SK-N-SH (cell line): ENCODE measurements at places on chromosomes 3 and 15.
A peak's percentile ranks its signal among the peaks of the same experiment; 100 is the strongest.

- no peak for DNase-seq
Measured at GRCh38 chr3:41963823-41964222, 1.9 kb upstream of the ULK4 start.

DNA sequence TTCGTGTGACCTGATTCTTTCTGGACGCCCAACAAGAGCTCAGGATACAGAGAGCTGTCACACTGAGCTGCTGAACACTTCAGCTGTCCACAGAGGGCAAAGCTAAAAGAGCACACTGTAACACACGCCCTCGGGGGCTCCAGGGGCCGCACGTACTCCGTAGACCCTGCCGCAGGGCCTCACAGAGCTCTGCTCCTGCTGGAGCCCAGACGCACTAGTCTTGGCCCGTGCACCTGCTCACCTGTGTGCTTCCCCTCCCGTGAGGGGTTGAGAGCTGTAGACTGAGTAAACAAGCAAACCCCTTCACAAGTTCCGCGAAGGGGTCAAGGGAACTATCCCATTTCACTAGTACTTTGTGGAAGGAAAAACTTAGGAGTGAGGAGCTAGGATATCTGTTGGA is 30.7 kb upstream of the TUSC7 start:
- DNase-seq, result no peak

- DNase-seq, result no peak
Measured at GRCh38 chr3:65342084-65342683, 654.4 kb upstream of the ADAMTS9 start.

GRCh38 chr3:161890147-161890625 is 393.6 kb downstream of the OTOL1 start:
- no peak for DNase-seq

DNA sequence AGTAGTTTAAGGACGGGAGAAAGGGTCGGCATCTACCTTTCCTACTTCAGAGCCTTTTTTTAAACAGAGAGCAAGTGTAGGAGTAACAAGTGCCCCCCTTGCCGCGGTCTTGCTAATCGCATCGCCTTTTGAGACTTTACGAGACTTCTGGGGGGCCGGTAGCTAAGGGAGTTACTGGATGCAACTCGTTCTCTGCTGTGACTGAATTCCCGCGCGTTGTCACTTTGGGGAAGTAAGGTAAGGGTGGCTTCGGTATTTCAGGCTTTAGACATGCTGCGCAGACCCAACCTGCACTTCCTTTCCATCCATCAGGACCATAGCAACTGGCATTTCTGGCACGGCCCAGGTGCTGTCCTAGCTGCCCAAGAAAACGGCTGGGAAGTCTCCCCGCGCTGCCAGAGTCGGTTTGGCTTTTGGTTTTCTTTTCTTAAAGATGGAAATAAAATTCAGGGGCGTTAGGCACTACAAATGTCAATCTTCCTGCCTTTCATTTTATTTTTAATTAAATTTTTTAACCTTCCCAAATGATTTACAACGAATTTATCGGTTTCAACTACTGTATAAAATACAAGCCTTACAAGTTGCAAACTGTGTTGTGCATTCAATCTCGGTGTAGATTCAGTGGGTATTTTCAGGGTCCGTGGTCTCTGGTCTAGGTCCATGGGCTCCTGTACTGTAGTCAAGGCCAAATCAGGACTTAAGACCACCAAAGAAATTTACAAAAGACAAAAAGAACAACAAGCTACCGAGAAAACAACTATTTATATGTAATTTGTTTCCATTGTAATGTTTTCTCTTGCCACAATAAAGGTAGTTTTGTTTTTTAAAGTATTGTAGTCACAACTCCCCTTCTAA is 3.5 kb downstream of the MECOM start:
- peak; percentile 8 for DNase-seq

GRCh38 chr15:62874064-62874463 is 168.5 kb upstream of the TPM1 start:
- DNase-seq, result no peak

GRCh38 chr3:22555753-22556435 is 647.2 kb upstream of the UBE2E2 start:
- no peak for DNase-seq

DNA sequence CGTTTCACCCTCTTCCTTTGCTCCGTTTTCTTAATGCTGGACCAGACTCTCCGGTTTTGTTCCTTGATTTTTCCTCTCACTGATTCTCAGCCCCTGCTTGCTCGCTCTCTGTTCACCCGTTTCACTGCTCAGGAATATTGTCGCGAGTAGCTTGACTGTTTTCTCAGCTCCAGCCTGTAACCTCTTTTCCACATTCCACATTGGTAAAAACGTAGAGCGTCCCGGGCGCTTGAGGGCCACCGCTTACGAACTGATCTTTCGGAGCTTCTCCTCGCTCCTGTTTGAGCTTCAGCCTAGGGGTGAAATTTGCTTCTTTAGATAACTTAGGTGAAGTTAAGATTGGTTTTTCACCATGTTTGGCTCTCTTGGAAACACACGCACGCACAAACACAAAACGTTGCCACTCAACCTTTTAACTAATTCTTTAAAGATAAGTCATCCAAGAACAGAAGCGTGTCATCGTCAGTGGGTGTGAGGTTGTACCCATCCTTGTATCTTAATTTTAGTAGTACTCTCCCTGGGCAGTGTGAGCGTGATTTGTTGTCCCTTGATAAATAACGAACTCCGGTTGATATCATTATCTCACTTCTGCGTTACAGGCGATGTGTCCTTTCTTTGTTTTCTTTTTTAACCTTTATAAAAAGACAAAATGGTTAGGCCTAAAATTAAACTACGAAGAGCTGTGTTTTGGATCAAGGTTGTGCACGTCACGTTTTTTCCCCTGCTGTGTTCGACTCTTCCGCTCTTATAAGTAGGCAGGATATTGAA is 1.0 kb downstream of the PAK2 start:
- peak; percentile 57 for DNase-seq

DNA sequence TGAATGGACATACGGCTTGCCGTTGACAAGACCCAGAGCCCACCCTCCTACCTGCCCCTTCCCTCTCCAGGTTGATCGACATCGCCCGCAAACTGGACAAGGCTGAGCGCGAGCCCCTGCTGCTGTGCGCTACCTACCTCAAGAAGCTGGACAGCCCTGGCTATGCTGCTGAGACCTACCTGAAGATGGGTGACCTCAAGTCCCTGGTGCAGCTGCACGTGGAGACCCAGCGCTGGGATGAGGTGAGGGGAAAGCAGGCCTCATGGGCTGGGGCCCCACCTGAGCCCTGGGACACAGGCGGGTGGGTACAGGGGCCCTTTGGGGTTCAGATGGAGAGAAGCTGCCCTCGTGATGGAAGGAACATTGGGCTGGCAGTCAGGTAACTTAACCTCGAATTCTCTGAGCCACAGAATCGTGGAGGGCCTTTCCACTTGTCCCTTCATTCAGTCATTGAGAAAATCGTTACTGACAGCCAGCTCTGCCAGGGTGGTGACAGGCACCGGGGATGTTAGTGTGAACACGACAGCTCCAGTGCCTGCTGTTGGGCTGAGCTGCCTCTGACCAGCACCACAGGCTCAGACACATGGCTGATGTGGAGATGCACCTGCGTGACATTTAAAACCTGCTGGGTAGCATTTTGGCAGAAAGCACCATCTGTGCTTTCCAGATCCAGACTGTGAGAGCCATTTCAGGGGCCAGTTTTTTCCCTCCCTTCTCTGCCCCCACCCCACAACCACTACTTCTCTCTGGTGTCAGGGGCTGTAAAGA is 25.6 kb upstream of the RHO start:
- no peak for DNase-seq

DNA sequence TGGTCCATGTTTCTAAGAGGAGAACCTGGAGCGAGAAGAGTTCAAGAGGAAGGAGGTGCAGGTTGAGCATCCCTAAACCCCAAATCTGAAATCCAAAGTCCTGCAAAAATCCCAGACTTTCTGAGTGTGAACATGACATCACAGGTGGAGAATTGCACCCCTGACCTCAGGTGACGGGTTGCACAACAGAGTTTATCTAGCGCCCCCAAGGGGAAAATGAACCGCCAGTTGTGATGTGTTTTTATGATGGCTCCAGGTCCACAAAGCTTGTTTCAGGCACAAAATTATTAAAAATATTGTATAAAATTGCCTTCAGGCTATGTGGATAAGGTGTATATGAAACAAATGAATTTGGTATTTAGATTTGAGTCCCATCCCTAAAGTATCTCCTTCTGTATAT is 420.0 kb downstream of the GABRB3 start:
- no peak for DNase-seq

GRCh38 chr3:108117241-108117775 is 26.5 kb upstream of the CD47 start:
- no peak for DNase-seq

GRCh38 chr3:185988816-185989175 is 51.0 kb upstream of the TRA2B start:
- no peak for DNase-seq

DNA sequence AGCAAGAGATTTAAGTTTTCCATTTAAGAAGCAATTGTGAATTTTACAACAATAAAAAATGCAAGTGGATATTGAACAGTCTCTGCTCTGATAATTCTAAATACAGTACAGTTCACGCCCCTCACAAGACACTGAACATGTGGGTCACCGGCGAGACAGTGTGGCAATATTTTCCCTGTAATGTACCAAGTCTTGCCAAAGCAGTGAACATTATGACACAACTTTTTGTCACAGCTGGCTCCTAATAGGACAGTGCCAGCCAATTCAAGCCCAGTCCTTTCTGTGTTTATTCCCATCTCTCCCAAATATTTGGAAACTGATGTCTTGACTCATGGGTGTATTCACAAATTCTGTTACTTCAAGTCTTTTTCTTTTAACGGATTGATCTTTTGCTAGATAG is 62.3 kb downstream of the PPARG start:
- DNase-seq, result no peak

DNA sequence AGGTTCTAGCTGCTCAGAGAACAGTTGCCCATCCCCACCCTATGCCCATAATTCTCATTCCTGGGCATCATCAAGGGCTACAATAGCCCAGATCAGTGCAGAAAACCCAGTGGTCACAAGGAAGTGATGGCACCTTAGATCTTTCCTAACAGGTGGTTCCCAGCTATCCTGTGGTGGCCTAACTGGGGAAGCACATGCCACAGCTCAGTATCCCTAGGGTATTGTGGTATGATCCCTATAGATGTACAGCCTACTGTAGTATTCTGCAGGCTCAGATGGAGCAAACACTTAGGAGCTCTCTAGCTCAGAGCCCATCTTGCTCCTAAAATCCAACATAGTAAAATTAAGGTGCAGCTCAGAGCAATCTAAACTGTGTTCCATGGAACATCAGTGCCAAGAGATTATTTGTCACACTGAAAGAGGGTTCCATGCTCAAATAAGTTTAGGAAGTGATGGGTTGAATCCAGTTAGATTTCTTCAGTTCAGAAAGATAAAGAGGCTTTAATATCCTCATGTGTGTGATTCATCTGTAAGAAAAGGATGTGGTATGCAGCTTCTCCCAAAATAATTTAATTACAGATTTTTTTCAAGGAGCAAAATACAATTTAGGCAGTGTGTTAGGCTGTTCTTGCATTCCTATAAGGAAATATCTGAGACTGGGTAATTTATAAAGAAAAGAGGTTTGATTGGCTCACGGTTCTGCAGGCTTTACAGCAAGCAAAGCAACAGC is 4.4 kb downstream of the A4GNT start:
- no peak for DNase-seq

DNA sequence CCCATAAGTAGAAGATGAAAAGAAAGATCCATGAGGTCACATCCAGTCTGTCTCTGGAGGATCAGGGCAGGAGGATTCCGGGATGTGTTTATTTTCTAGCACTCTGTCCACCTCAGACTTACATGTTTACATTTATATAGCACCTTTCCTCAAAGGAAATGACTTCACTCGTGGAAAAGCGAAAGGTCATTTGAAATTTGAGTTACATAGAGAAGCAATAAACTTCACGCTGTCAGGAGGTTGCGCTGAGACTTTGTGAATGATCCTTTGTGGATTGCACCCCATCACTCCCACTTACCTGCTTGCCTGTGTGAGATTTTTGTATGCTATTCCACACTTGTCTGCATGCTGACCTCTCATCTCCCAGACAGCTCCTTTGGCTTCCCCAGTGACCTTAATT is 540.5 kb downstream of the AGBL1 start:
- no peak for DNase-seq

- no peak for DNase-seq
Measured at GRCh38 chr3:178707311-178708031, 171.2 kb downstream of the KCNMB2 start.

DNA sequence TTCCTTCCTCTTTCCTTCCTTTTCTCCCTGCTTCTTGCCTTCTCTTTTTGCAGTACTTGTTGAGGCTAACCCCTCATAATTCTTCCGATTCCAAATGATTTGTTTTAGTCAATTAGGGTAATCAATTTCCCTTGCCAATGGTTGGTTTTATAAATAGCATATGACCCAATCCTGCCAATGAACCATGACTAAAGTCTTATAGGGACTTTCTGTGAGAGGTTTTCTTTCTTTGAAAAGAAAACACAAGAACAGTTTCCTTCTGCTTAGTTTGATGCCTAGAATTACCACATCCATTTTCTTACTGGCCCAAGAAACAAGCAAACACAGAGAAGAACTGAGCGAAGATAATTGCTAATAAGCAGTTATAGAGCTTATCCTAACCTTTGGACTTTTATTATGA is 292.5 kb upstream of the SATB1 start:
- DNase-seq, result no peak

GRCh38 chr3:40264451-40264850 is 45.1 kb upstream of the EIF1B start:
- DNase-seq, result no peak
